MM.1S (cell line): ENCODE measurements at places on chromosomes 5 and 9.

GRCh38 chr5:128673970-128674369 lies 135.9 kb upstream of the FBN2 start:
- DNase-seq, result no peak

DNA sequence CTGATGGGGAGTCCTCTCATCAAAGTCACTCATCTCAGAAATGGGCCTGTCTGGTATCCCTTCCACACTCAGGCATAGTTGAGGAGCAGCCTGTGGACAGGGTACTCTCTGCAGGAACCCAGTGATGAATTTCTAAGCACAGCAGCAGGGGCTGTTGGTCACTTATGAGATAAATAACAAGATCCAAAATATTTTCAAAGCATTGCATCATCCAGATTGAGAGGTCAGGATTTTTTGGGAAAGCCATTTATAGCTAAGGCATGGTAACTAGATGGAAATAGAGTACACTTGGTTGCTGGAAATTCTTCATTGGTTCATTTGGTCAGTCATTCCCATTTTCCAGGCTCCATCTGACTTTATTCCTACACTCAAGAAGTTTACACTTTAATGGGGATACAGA lies 246.8 kb upstream of the RAI14 start:
- no peak for DNase-seq

GRCh38 chr5:177363565-177363964 lies 5.8 kb downstream of the RGS14 start:
- no peak for DNase-seq

GRCh38 chr9:5438301-5439162 lies 807 bp upstream of the PLGRKT start:
- DNase-seq, result peak; percentile 78

- DNase-seq, result no peak
Measured at GRCh38 chr5:177320879-177321278, 9.2 kb upstream of the MXD3 start.

DNA sequence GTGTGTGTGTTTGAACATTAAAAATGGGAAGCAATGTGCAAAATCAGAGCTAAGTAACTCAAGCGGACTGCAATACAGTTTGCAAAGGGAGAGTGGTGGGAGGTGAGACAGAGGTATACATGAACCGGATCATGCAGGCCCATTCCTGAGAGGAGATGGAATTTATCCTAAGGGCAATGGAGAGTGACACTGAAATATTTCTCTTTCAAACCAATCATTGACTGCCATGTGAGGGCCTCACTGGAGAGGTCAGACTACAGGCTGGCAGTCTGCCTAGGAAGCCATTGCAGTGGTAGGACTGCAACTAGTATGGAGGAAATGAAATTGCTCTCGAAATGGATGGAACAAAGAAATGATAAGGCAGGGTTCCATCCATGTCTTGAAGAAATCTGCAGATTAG lies 34.8 kb downstream of the TNFSF15 start:
- DNase-seq, result no peak

GRCh38 chr5:62385816-62386400 lies 17.8 kb downstream of the DIMT1 start:
- DNase-seq, result no peak
